ENCODE measurements at places on chromosomes 13 and 19. TPM values are rescaled to one million over a fixed set of nuclear protein-coding genes. Genes with fewer than 3 reads are reported as not detected.

The CASP14 gene
- total RNA-seq = not detected

The PGLYRP1 gene
- not detected for total RNA-seq

The PCDH17 gene
- total RNA-seq = 0.08 TPM

The SPACA4 gene
- total RNA-seq = not detected

The CNFN gene
- not detected for total RNA-seq

The URAD gene
- not detected for total RNA-seq

The NLRP7 gene
- not detected for total RNA-seq

The MADCAM1 gene
- not detected for total RNA-seq

The ANKRD24 gene
- total RNA-seq = 0.53 TPM

The ZNF439 gene
- 4.8 TPM for total RNA-seq

The OLFM4 gene
- not detected for total RNA-seq
